ENCODE measurements at places on chromosomes 13 and 19.
A peak's percentile ranks its signal among the peaks of the same experiment; 100 is the strongest.

DNA sequence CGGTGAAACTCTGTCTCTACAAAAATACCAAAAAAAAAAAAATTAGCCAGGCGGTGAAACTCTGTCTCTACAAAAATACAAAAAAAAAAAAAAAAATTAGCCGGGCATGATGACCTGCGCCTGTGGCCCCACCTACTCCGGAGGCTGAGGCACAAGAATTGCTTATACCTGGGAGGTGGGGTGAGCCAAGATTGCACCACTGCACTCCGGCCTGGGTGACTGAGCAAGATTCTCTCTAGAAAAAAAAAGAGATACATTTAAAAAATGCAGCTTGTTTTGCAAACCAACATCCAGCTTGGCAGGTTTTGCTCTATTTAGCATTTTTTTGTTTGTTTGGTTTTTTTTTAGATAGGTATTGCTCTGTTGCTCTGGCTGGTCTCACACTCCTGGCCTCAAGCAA, 6.7 kb upstream of the PGPEP1 start:
- DNase-seq: no peak

DNA sequence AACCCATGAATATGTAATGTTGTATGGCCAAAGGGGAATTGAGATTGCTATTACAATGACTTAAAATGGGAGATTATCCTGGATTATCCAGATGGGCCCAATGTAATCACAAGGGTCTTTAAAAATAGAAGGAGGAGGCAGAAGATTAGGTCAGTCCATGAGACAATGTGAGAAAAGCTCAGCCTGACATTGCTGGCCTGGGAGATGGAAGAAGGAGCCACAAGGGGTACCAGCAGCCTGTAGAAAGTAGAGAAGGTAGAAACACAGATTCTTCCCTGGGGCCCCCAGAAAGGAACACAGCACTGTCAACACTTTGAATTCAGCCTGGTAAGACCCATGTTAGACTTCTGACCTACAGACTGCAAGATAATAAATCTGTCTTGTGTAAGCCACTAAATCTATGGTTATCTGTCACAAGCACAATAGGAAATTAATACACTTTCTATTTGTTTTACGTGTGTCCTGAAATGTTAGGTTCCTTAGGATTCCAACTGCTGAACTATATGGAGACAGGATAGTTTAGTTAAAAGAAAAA, 132.9 kb upstream of the SERP2 start:
- DNase-seq: no peak

DNA sequence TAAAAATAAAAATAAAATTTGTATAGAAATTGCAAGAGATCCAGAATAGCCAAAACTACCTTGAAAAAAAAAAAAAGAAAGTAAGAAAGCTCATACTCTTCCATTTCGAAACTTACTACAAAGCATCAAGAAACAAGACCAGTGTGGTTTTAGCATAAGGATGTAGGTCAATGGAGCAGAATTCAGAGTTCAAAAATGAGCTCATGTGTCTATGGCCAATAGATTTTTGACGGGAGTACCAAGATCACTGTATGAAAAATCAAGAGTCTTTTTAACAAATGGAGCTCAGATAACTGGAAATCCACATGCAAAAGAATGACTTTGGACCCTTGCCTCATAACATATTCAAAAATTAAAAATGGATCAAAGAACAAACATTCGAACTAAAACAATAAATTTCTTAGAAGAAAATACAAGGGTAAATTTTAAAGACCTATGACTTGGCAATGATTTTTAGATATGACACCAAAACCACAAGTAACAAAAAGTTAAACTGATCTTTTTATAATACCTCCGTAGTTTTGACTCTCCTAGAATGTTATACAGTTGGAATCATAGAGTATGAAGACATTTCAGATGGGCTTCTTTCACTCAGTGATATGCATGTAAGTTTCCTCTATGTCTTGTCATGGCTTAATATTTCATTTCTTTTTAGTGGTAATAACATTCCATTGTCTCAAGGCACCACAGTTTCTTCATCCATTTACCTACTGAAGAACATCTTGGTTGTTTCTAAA, 43.2 kb downstream of the KLF12 start:
- no peak for DNase-seq

- DNase-seq: peak; percentile 95
Observed at GRCh38 chr19:6161271-6161850, 25.9 kb downstream of the ACSBG2 start.

DNA sequence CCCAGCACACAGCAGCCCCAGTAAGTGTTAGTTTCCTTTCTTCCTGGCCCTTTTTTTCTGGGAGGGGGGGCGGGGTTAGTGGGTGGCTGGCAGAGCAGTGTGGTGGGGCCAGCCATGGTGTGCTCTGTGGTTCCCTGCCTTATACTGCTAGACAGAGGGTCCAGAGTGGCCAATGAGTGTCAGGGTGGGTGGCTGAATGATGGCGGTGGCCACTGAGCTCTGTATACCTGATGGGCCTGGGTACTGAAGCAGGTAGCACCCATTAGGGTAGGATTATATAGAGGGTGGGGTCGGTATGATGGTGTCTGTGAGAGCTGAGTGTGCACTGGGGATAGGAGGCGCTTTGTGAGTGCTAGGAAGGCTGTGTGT, 13.8 kb downstream of the CIC start:
- no peak for DNase-seq

DNA sequence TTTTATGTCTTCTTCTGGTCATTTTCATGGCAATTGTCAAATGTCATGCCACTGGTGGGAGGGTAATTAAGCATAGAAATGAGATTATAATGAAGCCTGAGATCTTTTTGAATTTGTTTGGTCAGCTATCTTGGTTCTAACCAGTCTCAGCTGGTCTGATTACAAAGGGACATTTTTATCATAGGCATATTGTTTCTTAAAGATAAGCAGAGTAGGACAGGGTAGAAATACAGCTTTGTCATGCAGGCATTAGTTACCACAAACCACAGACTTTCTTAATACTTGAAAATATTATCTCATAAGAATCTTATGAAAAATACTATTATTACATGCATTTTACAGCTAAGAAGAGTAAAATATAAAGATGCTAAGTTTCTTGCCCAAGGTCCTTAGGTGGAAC, 1761.5 kb downstream of the PCDH9 start:
- no peak for DNase-seq

GRCh38 chr19:1143828-1144399, 30.2 kb downstream of the SBNO2 start:
- no peak for DNase-seq

DNA sequence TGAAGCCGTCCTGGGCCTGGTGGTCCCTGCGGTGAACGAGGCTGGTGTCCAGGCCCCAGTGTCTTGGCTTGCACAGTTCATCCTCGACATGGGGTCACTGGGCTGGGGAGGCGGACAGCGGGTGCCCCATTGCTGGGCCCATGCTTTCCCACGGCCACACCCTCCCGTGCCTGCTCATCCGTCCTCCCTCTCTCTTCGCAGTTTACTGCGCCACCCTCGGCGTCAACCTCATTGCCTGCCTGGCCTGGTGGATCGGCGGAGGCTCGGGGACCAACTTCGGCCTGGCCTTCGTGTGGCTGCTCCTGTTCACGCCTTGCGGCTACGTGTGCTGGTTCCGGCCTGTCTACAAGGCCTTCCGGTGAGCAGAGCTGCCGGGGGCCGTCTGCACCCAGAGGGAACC, 12.7 kb downstream of the ADAT3 start:
- DNase-seq: no peak

GRCh38 chr13:29319451-29319850, 276.0 kb downstream of the SLC7A1 start:
- DNase-seq: no peak

- no peak for DNase-seq
Observed at GRCh38 chr13:41613984-41614661, 156.8 kb downstream of the RGCC start.

- no peak for DNase-seq
Observed at GRCh38 chr19:57241176-57241575, 744 bp downstream of the ZNF805 start.

- DNase-seq: no peak
Observed at GRCh38 chr19:18941628-18942354, 774 bp upstream of the HOMER3 start.

GRCh38 chr13:40933508-40934204, 85.5 kb downstream of the ELF1 start:
- DNase-seq: peak; percentile 79

DNA sequence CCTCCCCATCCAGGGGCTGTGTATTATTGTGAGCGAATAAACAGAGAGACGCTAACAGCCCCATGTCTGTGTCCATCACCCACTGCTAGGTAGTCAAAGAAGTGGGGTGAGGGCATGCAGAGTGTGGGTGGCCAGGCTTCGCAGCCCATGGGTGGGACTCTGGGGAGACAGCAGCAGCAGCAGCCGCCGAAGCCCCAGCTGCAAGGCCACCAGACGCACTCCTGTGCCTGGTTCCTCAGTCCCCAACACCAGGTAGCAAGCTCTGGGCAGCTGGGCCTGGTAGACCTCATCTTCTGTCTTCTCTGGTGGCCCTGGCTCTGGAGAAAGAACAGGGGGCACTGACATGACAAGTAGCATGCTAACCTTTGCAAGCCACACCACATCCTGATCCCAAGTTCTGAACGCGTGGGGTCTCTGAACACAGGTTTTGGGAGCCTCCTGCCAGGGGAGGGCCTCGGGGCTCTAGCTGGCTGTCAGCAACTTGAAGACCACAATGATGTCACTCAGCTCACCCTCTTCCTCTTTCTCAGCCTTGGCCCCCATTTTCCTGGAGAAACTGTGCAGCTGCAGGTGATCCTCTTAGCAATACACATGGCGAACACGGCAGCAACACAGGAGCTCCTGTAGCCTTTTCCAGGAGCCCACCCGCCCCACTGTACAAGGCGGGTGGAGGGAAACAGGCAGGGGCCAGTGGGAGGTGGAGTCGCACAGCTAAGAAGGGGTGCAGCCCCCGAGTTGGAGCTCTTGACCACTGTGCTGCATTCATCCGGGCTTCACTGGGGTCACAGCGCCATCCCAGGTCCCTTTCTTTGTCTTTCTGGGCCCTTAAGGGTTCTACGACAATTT, 5.8 kb downstream of the FUZ start:
- no peak for DNase-seq

GRCh38 chr19:7863971-7864689, 10.1 kb downstream of the PRR36 start:
- no peak for DNase-seq

DNA sequence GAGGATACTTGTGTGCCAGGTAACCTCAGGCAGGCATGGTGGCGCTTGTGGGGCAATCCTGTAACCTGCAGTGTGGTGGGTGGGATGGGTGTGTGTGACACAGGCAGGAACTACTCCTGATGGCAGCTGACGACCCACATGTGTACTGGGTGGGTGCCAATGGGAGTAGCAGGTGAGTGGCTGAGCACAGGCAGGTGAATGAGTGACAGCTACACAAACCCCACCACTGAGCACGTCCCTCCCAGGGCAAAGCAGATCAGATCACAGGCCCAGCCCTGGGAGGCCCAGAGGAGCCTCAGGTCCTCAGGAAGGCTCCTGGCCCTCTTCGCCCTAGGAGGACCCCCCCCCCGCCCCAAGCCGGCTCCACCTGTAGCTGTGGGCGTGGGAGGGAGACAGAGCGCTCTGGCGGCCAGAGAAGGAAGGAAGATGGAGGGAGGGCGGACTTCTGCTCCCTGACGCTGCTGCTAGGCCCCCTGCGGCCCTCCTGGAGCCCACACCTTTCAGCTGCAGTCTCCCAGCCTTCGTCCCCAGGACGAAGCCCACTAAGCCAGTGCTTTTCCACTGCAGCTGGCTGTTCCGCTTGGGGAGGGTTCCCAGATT, 1.3 kb upstream of the ZNF181 start:
- DNase-seq: no peak

DNA sequence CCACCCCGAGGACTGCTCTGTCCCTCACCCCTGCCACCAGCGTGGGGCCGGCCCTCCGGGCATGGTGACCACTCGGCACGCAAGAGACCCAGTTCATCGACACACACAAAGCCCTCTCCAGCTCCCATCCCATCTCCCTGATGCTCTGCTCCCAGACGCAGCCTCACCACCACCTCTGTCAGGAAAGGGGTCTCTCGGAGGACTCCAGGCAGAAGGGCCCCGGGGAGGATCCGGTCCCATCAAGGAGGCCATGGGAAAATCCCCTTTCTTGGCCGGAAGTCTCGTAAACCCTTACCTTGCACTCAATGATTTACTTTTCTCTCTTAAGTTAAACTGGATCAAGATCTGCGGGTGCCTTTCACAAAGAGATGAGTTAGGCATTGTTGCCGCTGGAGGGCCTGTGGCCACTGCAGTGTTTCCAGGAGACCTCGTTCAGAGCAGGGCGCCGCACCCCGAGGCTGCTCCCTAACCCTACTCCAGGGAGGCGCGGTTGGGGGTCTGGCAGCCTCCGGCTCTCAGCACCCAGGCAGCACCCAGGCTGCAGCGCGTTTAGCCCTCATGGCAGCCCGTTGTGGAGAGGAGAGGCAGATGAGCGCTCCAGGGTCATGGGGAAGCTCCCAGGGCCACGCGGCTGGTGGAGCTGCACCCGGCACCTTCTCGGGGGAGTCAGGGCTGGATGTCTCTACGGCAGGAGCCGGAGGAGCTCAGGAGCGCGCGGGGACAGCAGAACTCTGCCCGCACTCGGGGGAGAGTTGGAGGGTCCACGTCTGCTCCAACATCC, 31.0 kb downstream of the C2CD4C start:
- no peak for DNase-seq

DNA sequence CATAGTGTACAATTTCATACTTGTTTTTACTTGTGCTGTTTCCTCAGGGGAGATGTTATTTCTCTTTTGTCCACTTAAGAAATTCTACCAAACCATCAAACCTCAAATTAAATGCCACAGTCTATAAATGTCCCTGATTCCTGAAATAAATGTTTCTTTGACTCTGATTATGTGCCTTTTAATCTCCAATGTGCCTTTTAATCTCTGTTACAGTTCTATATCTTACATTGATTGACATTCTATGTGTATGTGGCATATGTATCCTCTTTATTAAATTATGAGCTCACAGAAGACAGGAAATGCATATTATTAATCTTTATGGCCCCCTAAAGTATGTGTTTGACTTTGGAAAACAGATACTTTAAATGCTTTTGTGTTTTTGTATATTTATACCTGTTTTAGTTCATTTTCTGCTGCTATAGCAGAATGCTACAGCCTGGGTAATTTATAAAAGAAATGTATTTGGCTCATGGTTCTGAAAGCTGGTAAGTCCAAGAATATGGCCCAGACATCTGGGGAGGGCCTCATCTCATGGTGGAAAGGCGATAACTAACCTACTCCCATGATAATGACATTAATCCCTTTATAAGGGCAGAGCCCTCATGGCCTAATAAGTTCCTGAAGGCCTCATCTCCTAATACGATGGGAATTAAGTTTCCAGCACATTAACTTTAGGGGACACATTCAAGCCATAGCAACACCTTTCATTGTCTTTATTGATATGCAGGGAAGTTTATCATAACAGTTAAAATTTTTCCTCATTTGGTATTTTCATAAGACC, 403.9 kb downstream of the LIG4 start:
- no peak for DNase-seq

DNA sequence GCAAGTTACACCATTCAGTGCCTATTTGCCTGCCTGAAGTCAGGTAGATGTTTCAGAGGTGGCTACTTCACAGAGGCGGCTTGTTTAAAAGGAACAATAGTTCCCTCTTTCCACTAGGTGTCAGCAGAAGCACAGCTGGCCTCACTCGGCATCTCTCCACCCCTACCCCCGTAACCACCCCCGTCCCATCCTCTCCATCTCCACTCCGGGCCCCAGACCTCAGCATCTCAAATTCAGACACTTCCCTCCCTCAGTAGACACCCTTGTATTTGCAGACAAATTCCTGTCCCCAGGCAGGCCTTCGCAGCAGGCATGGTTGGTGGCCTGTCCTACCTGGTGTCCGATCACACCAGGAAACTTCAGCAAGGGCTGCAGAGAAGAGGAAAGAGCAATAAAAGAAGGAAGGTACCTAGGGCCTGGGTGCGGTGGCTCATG, 9.1 kb upstream of the DPP9 start:
- DNase-seq: peak; percentile 54

- no peak for DNase-seq
Observed at GRCh38 chr19:11624069-11624463, 26.8 kb downstream of the ZNF627 start.

- DNase-seq: no peak
Observed at GRCh38 chr19:17048885-17049453, 22.4 kb upstream of the CPAMD8 start.
